ENCODE measurements at places on chromosomes 13 and 19.
A peak's percentile ranks its signal among the peaks of the same experiment; 100 is the strongest.

DNA sequence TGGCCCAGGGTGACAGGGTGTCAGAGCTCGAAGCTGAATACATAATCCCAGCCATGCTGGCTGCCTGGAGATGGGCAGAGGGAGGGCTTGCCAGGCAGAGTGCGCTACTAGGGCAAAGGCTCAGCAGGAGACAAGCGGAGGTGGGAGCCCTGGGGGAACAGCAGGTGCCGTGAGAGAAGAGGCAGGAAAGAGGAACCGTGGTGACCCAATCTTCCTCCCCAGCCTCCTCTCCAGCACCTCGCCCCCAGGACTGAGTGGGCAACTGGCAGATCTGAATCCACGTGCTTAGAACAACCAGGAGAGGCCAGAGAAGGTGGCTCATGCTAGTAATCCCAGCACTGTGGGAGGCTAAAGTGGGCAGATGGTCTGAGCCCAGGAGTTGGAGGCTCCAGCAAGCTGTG is 11.0 kb upstream of the CCL25 start:
- DNase-seq = no peak

DNA sequence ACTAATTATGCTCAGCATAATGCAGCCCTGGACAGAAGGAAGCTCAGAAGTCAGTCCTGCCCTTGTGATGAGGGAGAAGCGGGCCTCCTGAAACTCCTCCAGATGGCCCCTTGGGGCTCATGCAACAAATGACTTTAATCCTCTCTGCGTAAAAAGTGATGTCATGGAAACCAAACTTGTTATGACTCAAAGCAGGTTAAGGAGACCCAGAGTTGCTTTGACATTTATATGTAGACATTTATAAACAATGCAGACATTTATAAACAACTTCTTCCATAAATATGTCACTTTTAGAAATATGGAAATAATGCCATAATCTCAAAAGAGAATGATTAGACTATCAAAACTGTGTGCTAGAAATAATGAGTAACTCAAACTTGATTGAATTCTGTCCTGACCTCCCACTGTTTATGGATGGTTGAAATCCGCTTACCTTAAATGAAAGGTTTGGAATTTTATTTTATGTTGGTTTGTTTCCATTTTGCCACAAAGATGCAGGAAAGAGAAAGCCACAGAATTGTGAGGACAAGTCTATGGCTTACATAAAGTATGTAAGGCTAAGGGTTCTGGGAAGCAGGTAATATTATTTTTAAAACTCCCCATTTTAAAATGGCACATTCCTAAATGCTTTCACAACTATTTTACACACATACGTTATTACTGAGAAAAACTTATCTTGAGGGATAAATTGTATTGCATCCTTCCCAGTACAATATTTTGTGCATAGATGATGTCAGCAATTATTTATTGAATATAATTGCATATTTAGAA is 73.7 kb downstream of the CYSLTR2 start:
- DNase-seq = no peak

GRCh38 chr19:2171349-2172145 is 7.8 kb downstream of the DOT1L start:
- peak; percentile 70 for DNase-seq

GRCh38 chr19:50639121-50640112 is at the start of gene SYT3:
Gene SYT3, minus strand, starts transcription at chr19:50639881. Its CDS starts 2,470 bp downstream, at chr19:50637411.
- DNase-seq = no peak

DNA sequence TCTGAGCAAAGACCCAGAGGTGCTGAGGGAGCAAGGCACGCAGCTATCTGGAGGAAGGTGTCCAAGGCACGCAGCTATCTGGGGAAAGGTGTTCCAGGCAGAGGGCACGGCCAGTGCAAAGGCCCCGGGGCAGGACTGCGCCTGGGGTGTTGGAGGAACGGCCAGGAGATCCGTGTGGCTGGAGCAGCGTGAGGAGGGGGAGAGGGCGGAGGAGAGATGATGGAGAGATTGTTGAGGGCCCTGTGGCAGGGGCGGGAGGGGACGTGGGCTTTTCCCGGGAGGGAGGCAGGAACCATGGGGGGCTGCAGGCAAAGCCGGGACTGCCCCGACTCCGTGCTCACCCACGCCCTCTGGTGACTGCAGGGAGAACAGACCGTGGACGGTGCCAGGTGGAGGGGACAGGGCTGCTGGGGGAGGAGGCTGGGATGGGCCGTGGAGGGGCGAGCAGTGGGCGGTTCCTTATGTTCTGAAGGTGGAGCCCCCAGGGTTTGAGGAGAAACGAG is 13.3 kb upstream of the MISP start:
- peak; percentile 14 for DNase-seq

- DNase-seq = peak; percentile 81
Measured at GRCh38 chr13:23888658-23889614, at the start of gene MIPEP. Gene MIPEP, minus strand, starts transcription at chr13:23889400. Its CDS starts 80 bp downstream, at chr13:23889320.

DNA sequence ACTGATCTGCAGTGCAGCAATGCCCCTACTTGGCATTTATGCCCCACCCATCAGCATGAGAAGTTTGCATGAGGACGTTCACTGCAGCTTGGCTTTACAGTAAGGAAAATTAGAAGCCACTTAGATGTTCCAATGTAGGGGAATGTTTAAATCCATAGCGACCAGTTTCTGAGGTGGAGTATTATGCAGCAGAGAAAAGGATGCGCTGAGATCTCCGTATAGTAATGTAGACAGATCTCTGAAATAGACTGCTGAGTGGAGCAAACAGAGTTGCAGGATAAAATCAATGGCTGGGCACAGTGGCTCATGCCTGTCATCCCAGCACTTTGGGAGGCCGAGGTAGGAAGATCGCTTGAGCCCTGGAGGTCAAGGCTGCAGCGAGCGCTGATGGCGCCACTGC is 10.1 kb downstream of the PGPEP1 start:
- DNase-seq = no peak

DNA sequence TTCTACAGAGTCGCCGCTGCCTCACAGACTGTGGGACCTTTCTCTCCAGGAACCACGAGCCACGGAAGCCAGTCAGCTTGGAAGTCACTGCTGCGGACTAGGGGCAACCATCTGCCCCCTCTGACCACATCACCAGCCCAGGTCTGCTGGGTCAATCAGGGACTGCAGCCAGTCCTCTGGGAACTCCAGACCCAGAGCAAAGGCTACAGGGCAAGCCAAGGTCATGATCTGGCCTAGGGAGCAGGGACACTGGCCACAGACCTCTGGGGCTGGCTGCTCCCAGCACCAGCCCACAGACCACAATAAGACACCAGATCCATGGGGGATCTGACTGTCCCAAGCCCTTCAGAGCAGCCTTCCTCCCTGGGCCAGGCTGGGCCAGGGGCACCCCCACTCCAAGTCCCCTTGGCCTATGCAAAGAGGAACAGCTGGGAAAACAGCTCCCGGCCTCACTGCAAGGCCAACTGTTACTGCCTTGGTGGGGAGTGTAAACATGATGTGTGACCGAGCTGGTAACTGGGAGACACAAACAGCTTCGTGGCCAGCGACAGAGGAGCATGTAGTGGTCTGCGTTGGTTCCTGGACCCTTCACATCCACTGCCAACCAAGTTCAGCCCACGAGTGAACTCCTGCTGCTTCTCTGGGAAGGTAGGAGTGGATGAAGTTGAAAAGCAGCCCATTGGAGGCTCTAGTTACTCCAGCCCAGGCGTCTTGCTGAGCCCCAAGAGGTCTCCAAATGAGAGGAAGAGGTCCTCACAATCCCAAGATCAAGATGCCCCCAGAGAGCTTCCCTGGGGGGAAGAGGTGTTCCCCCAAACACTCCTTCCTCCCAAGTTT is 1.5 kb downstream of the AKT2 start:
- no peak for DNase-seq

DNA sequence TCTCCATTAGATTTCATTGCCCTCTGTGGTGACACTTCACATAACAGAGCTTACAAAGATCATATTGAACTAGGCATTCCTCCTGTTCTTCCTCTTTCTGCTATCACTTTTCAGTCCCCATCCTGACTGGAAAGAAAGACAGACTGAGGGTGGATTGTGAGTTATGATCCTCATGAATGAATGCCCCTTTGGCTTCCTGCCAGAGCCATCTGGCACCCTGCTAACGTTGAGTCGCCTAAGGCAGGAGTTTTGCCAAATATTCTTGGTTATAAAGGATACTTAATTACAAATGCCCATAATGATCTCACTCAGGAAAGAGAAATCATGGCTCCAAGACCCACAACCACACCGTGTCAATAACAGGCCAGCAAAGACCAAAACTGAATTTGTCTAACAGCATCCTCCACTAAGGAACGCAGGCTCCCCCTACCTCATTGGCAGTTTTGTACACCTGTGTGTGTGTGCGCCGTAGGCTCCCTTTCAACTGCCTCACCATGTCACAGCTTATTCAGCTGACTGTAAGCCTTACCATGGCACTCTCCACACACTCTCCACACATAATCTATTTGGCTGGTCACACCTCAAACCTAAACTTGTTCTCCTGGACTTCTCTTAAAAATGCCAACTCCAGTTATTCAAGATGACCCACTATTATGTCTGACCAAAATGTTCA is 15.5 kb downstream of the ZNF211 start:
- DNase-seq = no peak

DNA sequence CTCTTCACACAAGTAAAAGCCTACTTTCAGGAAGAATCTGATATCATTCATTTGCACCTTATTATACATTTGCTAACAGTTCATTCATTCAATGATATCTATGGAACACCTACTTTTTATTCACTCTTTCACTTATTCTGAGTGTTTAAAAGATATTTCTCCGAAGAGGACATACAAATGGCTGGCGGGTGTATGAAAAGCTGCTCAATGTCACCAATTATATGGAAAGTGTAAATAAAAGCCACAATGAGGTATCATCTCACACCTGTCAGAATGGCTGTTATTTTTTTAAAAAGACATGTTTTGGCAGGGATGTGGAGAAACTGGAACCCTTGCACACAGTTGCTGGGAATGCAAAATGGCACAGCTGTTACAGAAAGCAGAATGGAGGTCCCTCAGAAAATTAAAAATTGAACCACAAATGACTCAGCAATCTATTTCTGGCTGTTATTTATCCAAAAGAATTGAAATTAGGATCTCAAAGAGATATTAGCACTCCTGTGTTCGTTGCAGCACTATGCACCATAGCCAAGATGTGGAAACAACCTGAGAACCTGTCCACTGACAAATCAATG is 127.6 kb upstream of the IRS2 start:
- no peak for DNase-seq

GRCh38 chr13:50222569-50223332 is 207.5 kb downstream of the KCNRG start:
- no peak for DNase-seq

Measured in stimulated activated CD8-positive, alpha-beta memory T cell treated with anti-CD3 and anti-CD28 coated beads, Interleukin-4, amount 100 ng/mL, for 4 hours (primary cell).